NCI-H526 treated with DMSO at 0.1 percent for 48 hours (cell line): ENCODE measurements at places on chromosomes 5 and 9.

GRCh38 chr5:25516141-25516540 is 871.4 kb upstream of the CDH10 start:
- no peak for DNase-seq

DNA sequence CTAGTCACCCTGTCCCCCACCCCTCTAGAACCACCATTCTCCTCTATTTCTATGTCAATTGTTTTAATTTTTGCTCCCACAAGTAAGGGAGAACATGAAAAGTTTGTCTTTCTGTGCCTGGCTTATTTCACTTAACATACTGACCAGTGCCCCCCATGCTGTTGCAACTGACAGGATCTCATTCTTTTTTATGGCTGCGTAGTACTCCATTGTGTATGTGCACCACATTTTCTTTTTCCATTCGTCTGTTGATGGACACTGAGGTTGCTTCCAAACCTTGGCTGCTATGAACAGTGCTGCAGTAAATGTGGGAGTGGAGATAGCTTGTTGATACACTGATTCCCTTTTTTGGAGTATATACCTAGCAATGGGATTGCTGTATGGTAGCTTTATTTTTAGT is 7.4 kb upstream of the TERT start:
- no peak for DNase-seq

- DNase-seq: no peak
Observed at GRCh38 chr5:2135833-2136232, 253.1 kb upstream of the IRX4 start.

GRCh38 chr5:73160239-73160671 is 12.7 kb upstream of the TMEM174 start:
- DNase-seq: no peak

GRCh38 chr9:109743696-109744095 is 36.3 kb upstream of the PALM2AKAP2 start:
- no peak for DNase-seq

GRCh38 chr5:6570530-6570929 is 62.3 kb downstream of the NSUN2 start:
- DNase-seq: no peak

DNA sequence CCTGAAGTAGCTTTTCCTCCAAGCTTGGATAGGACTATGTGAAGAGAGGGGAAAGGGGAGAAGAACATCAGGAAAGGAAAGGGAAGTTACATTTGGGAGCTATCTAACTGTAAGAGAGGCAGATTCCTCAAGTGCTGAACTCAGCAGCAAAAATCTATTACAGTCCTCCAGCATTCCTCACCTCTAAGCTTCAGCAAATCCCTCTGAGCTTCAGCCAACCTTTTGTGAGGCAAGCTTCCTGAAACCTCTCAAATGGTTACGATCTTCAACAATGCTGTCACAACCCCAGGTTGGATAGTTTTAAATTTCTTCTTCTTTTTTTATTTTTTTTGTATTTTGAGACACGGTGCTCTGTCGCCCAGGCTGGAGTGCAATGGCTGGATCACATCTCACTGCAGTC is 2.5 kb upstream of the RNF38 start:
- no peak for DNase-seq

- no peak for DNase-seq
Observed at GRCh38 chr9:128096616-128097536, 28.8 kb downstream of the SLC25A25 start.
